ENCODE measurements at places on chromosomes 16 and 17. TPM values are rescaled to one million over a fixed set of nuclear protein-coding genes. Genes with fewer than 3 reads are reported as not detected.

Gene NKD1
- total RNA-seq = 54.7 TPM

Gene C16orf46
- 2.1 TPM for total RNA-seq

Gene CDH13
- total RNA-seq = 1.1 TPM

Gene RNF135
- 5.9 TPM for total RNA-seq

Gene CBX2
- 95.4 TPM for total RNA-seq

Gene EIF3CL
- 119 TPM for total RNA-seq

Gene SLC5A11
- total RNA-seq = not detected

Gene GPR179
- total RNA-seq = 0.20 TPM

Gene GRIN2A
- 0.09 TPM for total RNA-seq

Gene INCA1
- 0.86 TPM for total RNA-seq

Gene AOC2
- total RNA-seq = 3.2 TPM

Gene NATD1
- 6.7 TPM for total RNA-seq

Gene HS3ST2
- not detected for total RNA-seq

Gene TERF2IP
- 50.2 TPM for total RNA-seq

Gene DNAI2
- not detected for total RNA-seq

Gene CCL4
- total RNA-seq = not detected

Gene RNF43
- total RNA-seq = 2.0 TPM

Gene EVPLL
- not detected for total RNA-seq

Gene KCNG4
- not detected for total RNA-seq

Measured in neural crest cell (in vitro differentiated cells).